ENCODE measurements at places on chromosomes 2 and 18. TPM values are rescaled to one million over a fixed set of nuclear protein-coding genes. Genes with fewer than 3 reads are reported as not detected.

- H3K4me3 ChIP-seq, result no peak overlapping the region
- DNase-seq, result no peak
- peaks cover 8% of the 10 kb centered on the region for H3K4me1 ChIP-seq
- no peaks in the 10 kb centered on the region for H3K36me3 ChIP-seq
Observed at GRCh38 chr2:196105951-196106350, 37.3 kb upstream of the DNAH7 start.

- no peaks in the 10 kb centered on the region for H3K36me3 ChIP-seq
- H3K4me1 ChIP-seq, result no peaks in the 10 kb centered on the region
- H3K27ac ChIP-seq, result no peak overlapping the region
- no peak for DNase-seq
- no peaks in the 10 kb centered on the region for H3K27me3 ChIP-seq
- no peak overlapping the region for H3K4me3 ChIP-seq
Observed at GRCh38 chr2:194556629-194557028, 1100.4 kb upstream of the SLC39A10 start.

- H3K4me1 ChIP-seq, result no peaks in the 10 kb centered on the region
- H3K27ac ChIP-seq, result no peak overlapping the region
- no peaks in the 10 kb centered on the region for H3K27me3 ChIP-seq
Observed at GRCh38 chr18:75739682-75740081, 312.2 kb upstream of the SMIM21 start.

GRCh38 chr2:137888845-137889244, 75.4 kb upstream of the HNMT start:
- H3K36me3 ChIP-seq, result no peaks in the 10 kb centered on the region
- no peaks in the 10 kb centered on the region for H3K4me1 ChIP-seq
- H3K27ac ChIP-seq, result no peak overlapping the region
- no peak overlapping the region for H3K4me3 ChIP-seq
- no peak for DNase-seq

DNA sequence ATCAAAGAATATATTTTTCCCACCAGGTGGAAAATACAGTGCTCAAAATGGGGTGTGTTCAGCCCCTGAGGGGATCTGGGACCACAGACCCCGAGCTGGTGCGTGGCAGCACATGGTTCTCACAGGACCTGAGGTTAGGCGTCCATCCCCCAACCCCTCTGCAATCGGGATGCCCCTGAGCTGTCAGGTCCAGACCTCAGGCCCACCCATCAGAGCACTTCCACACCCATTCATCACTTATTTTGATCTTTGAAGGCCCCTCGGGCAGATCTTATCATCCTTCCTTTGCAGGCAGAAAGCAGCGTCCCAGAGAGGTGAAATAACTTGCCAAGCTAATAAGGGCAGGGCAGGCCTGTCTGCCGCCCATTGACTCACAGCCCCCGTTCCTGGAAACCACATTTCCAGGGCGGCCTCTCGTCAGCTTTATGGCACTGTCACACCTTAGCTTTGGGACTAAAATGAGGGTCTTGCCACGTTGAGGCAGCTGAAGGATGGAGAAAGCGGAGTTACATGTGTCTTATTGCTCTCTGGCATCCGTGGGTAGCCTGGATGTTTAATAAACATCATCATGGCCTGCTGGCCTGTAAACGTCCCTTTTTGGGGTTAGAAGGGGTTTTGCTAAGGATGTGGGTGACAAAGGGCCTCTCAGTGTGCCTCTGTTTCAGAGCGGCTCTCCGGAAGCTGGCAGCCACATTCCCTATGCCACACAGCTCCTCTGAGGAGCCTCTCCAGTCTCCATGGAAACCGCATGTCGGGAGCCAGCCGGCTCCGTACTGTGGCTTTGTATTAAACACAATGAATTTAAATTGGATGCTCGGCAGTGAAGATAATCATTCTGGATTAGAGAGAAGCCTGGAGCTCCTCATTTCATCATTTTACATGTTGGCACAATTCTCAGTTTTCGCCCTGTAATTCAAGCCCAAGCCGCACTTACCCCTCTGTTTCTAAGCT, 58.3 kb upstream of the MAPRE3 start:
- DNase-seq, result no peak
- no peak overlapping the region for H3K4me3 ChIP-seq
- H3K27me3 ChIP-seq, result peaks cover 12% of the 10 kb centered on the region
- no peak overlapping the region for H3K27ac ChIP-seq

GRCh38 chr2:29272311-29272710, 157.1 kb downstream of the CLIP4 start:
- peaks cover 3% of the 10 kb centered on the region for H3K27me3 ChIP-seq
- DNase-seq, result no peak
- H3K27ac ChIP-seq, result no peak overlapping the region
- no peaks in the 10 kb centered on the region for H3K36me3 ChIP-seq

- no peaks in the 10 kb centered on the region for H3K4me1 ChIP-seq
- no peaks in the 10 kb centered on the region for H3K27me3 ChIP-seq
- DNase-seq, result no peak
- H3K27ac ChIP-seq, result no peak overlapping the region
- no peak overlapping the region for H3K4me3 ChIP-seq
Observed at GRCh38 chr2:133945089-133945488, 308.8 kb upstream of the MGAT5 start.

The IL1F10 gene
- total RNA-seq, result not detected

The RBM44 gene
- 0.16 TPM for total RNA-seq

The FAM228A gene
- total RNA-seq, result 0.39 TPM

The KCNG2 gene
- not detected for total RNA-seq

The CYP1B1 gene
- 29.1 TPM for total RNA-seq

The DOK1 gene
- total RNA-seq, result 4.1 TPM

All from gastrocnemius medialis (tissue), 4 donors.